ENCODE measurements at places on chromosomes 2 and 18. TPM values are rescaled to one million over a fixed set of nuclear protein-coding genes. Genes with fewer than 3 reads are reported as not detected.

APCDD1 gene
- total RNA-seq: 6.8 TPM

CIB4 gene
- total RNA-seq: not detected

- no peak for DNase-seq
Observed at GRCh38 chr2:220962556-220962955, 609.5 kb downstream of the EPHA4 start.

- no peak for DNase-seq
Observed at GRCh38 chr2:69837533-69837932, 8.1 kb downstream of the GMCL1 start.

GRCh38 chr2:24613154-24613814 lies 122.2 kb downstream of the NCOA1 start:
- DNase-seq: peak; percentile 54

DNA sequence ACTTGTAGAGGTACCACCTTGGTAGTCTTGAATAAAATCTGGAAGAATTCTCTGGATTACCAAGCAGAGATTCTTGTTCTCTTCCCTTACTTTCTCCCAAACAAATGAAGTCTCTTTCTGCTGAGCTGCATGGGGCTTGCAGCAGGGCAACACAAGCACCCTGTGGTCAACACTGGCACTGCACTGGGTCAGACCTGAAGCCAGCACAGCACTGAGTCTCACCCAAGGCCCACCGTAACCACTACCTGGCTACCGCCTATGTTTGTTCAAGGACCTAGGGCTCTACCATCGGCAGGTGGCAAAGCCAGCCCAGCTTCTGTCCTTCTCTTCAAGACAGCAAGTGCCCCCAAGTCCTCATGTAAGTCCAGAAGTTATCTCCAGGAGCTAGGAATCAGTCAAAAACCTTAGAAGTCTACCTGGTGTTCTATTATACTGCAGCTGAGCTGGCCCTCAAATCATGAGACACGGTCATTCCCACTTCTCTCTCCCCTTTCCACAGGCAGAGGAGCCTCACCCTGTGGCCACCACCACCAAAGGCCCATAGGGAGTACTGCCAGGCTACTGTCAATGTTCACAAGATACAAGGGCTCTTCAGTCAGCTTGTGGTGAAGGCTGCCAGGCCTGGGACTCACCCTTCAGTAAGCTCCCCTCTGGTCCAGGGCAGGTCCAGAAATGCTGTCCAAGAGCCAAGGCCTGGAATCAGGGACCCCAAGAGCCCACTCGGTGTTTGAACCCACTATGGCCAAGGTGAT lies 18.4 kb downstream of the VPS54 start:
- no peak for DNase-seq

DNA sequence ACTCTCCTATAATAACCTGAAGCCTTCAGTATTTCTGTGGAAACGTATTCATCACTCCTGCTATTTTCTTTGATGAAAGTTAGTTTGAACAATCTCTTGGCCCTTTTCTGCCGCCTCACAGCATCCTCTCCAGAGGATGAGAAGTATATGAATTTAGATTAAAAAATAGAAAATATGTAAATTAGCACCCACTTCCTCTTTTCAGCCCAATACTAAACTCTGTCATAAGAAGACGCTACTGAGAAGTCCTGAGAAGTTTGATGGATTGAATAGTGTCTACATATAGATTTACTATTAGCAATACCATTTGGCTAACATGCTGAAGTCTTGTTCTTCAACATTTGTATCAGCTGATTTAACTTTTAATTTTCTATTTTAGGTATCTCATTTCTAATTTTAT lies 526.4 kb upstream of the SPHKAP start:
- DNase-seq: no peak

- DNase-seq: no peak
Observed at GRCh38 chr2:100470898-100471514, 724 bp downstream of the NMS start.

DNA sequence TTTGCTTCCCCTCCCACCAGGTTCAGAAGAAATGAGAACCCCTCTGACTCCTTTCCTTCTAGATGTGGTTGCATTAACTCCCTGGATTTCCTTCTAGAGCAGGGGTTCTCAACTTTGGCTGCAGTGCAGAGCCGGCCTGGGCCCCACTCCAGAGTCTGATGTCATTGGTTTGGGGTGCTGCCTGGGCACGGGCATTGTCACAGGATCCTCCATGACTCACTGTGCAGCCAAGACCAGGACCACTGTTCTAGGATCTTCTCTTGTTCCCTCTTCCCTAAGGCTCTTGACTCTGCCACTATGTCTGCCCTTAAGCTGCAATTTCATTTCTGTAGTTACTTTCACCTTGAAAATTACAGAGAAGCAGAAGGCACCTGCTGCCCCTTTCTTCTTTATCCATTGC lies 31.8 kb downstream of the TBC1D8 start:
- DNase-seq: peak; percentile 82

GRCh38 chr2:23502096-23502495 lies 117.1 kb downstream of the KLHL29 start:
- no peak for DNase-seq

DNA sequence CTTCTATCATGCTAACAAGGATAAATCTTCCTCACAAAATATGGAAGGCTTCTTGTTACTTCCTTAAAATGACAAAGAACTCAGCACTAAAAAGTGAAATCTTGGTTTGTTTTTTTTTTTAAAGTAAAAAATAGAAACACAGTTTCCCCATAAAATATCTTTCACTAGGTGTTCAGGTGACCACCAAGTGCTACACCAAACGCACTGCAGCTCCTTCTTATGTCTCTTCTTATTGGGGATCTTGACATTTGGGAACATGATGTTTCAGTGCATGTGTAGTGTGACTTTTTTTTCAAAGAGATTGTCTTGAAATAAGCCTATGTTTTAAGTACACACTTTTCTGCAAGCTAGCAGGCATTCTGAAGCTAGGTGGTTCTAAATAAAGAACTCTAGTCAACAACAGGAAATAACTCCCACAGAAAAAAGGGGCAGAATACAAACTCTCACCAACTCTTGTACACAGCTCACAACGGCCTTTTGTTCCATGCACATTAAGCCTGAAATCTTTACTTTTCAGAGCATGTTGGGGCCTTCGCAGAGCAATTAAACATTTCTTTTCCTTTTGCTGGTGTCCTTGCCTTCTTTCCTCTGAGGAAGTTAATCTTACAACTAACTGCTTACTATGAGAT lies 13.2 kb upstream of the SERTAD2 start:
- DNase-seq: no peak

- peak; percentile 88 for DNase-seq
Observed at GRCh38 chr2:111209045-111209514, 88.4 kb downstream of the BCL2L11 start.

Data from M059J (cell line).